Epithelial cell of esophagus (primary cell): ENCODE measurements at places on chromosomes 6 and 20.
A peak's percentile ranks its signal among the peaks of the same experiment; 100 is the strongest.

GRCh38 chr6:16031278-16031981, 97.5 kb upstream of the MYLIP start:
- DNase-seq: no peak

DNA sequence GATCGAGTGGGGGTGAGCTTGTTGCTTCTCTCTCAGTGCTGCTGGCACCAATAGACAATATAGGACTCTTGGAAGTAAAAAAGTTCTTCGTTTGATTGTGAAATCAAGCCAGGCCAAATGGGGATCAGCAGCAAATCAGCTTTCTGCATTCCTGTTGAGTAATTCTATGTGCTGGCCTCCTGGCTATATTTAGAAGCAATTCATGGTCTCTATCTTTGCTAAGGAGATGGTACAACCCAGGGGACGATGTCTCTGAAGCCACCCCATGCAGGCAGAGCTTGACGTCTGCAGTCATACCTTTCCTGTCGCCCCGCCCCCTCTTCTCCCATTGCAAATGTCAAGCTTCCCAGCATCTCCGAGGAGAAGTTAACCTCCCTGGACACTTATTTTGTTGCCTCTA, 199.1 kb downstream of the SCP2D1 start:
- peak; percentile 13 for DNase-seq

DNA sequence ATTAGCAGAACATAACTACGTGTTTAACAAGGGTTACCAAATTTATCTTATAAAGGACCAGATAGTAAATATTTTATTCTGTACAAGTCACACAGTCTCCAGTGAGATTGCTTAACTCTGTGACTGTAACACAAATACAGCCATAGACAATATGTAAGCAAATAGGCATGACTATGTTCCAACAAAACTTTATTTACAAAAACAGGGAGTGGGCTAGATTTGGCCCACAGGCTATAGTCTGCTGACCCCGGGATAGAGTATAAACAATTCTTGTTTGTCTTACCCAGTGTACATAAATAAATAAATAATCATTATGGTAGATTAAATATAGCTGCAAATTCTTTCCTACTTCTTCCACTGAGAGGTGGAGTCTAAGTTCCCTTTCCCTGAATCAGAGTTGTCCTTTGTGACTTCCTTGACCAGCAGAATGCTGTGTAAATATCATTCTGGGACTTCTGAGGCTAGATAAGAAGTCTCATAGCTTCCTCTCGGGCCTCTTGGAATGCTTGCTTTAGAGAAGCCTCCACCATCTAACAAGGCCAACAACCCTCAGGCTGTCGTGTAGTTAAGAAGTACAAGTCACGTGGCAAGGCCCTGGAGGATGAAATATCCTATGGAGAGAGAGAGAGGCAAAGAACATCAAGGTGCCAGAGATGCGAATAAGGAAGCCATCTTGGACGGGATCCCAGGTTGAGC, 59.1 kb upstream of the TMEM244 start:
- peak; percentile 16 for DNase-seq

GRCh38 chr6:111192911-111193555, 105.7 kb downstream of the SLC16A10 start:
- no peak for DNase-seq

- DNase-seq: peak; percentile 85
Observed at GRCh38 chr20:54167909-54168872, 5.6 kb downstream of the CYP24A1 start.

GRCh38 chr20:15056246-15056645, 718.8 kb upstream of the FLRT3 start:
- DNase-seq: no peak

GRCh38 chr6:41504466-41505121, 41.6 kb upstream of the FOXP4 start:
- no peak for DNase-seq

DNA sequence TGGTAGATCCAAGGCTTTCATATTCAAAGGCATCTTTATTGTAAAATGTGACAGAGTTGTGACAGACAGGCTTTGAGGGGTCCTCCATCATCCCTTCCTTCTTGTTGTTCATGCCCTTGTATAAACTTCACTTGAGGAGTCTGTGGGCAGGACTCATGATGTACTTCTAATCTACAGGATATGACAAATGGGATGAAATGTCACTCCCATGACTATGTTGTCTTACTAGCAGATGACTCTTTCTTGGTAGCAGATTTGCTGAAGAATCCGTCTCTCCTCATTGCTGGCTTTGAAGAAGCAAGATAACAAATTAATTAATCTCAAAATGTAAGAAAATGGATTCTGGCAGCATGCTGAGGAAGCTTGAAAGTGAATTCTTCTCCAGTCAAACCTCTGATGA, 566.1 kb downstream of the TFAP2B start:
- DNase-seq: peak; percentile 10

DNA sequence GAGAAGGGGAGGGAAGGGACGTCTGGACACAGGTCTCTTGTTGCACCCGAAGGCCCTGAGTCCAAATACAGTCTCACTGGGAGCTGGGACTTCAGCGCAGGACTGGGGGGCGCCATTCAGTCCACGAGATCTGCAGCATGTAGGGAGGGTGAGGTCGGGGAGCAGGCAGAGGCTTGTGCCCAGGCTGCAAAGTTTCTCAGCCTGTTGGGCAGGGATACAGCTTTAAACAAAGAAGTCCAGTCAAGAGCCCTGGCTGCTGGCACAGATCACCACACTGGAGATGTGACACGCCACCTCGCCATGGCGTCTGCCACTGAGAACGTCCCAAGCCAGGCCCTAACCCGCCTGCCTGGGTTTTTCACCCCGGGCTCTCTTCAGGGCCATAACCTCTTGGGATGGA, 256.6 kb downstream of the DLL1 start:
- no peak for DNase-seq
